Regular cardiac myocyte (primary cell): ENCODE measurements at places on chromosomes 1 and 21. TPM values are rescaled to one million over a fixed set of nuclear protein-coding genes. Genes with fewer than 3 reads are reported as not detected.

Gene NCSTN
- 75.0 and 217 TPM in 2 replicates for total RNA-seq

Gene SLC45A3
- 3.6 and 3.7 TPM in 2 replicates for total RNA-seq

Gene ZYG11A
- 0.28 and 2.3 TPM in 2 replicates for total RNA-seq

Gene GBP7
- total RNA-seq, result not detected in 2 replicates

Gene NUP133
- 34.4 and 34.7 TPM in 2 replicates for total RNA-seq

Gene IFI44
- 19.2 and 23.8 TPM in 2 replicates for total RNA-seq

Gene USP48
- total RNA-seq, result 36.9 and 43.3 TPM in 2 replicates

Gene FAM72D
- under 0.01 and 4.2 TPM in 2 replicates for total RNA-seq

Gene GNG4
- total RNA-seq, result under 0.01 and 0.19 TPM in 2 replicates
